ENCODE measurements at places on chromosomes 2 and 18.

DNA sequence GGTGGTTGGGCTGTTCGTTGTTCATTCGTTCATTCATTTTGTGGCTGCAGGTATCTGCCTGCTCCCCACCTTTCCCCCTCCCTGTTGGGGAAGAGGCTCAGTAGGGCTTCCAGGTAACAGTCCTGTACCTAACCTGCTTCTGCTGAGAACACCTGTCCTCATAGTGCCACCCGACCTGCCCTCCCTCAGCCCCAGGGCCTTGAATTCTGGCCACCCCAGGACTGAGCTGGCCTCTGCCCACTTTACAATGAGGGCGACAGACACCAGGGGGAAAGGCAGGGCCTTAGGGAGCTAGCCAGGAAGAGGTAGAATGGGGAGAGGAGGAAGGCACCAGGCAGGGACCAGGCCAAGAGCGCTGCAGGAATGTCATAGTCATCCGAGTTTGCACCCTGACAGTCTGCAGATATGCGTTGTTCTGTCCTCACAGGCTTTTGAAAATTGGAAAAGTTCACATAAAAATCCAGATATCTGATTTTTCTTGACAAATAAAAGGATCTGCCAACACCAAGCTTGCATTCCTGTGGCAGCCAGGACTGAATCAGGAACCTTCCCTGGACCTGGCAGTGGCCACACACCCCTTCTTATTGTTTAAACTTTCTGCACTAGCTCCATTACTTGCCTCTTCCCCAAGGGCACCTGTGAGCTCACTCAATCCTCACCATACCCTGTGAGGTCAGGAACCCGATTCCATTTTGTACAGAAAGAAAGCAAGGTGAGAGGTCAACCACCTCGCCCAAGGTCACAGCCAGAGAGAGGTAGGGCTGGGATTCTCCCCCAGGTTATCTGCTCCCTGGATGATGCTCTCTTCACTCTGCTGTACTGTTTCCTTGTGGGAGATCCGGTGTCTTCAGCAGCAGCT is 35.3 kb upstream of the MRPL33 start:
- no peak for DNase-seq

- no peak for DNase-seq
Observed at GRCh38 chr2:100630473-100630977, 67.7 kb downstream of the PDCL3 start.

- DNase-seq = no peak
Observed at GRCh38 chr2:152464851-152465470, 130.0 kb downstream of the FMNL2 start.

- no peak for DNase-seq
Observed at GRCh38 chr2:205936446-205936845, 149.5 kb downstream of the INO80D start.

- DNase-seq = no peak
Observed at GRCh38 chr18:9787712-9788111, 79.6 kb downstream of the RAB31 start.
